Esophagus muscularis mucosa (tissue), 4 donors: ENCODE measurements at places on chromosomes 4 and X. TPM values are rescaled to one million over a fixed set of nuclear protein-coding genes. Genes with fewer than 3 reads are reported as not detected.

- H3K27ac ChIP-seq, result no peak overlapping the region
- H3K4me1 ChIP-seq, result no peaks in the 10 kb centered on the region
- no peak for DNase-seq
- H3K27me3 ChIP-seq, result no peaks in the 10 kb centered on the region
- H3K4me3 ChIP-seq, result no peak overlapping the region
Observed at GRCh38 chr4:24042094-24042493, 152.2 kb upstream of the PPARGC1A start.

- no peak overlapping the region for H3K4me3 ChIP-seq
- H3K27ac ChIP-seq, result no peak overlapping the region
- no peaks in the 10 kb centered on the region for H3K27me3 ChIP-seq
- no peak for DNase-seq
Observed at GRCh38 chr4:150385606-150386005, 196.3 kb upstream of the MAB21L2 start.

The CFI gene
- total RNA-seq, result 10.6 TPM

- no peak overlapping the region for H3K4me3 ChIP-seq
- no peak for DNase-seq
- H3K27me3 ChIP-seq, result no peaks in the 10 kb centered on the region
- H3K4me1 ChIP-seq, result no peaks in the 10 kb centered on the region
- H3K27ac ChIP-seq, result no peak overlapping the region
- H3K36me3 ChIP-seq, result no peaks in the 10 kb centered on the region
Observed at GRCh38 chr4:92678292-92678691, 374.5 kb downstream of the GRID2 start.

DNA sequence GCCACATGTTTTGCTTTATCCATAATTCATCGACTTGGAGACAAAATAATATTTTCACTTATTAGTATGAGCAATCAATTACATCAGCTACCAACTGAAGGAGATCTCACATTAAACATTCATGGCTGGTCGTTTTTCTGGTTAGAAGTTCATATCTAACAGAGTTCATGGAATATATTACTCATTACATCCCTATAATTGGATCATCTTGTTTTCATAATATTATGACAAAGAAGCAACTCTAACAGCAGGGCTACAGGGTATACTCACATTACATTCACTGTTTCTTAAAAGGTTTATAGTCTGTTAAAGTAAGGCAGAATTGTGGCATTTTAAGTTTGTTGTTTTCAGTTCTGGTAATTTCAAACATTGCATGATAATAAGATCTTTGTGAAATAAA, 33.0 kb downstream of the GSTCD start:
- no peaks in the 10 kb centered on the region for H3K27me3 ChIP-seq
- peaks cover 10% of the 10 kb centered on the region for H3K36me3 ChIP-seq
- H3K27ac ChIP-seq, result no peak overlapping the region
- no peaks in the 10 kb centered on the region for H3K4me1 ChIP-seq

- no peak overlapping the region for H3K27ac ChIP-seq
- no peaks in the 10 kb centered on the region for H3K36me3 ChIP-seq
- no peak for DNase-seq
- no peaks in the 10 kb centered on the region for H3K27me3 ChIP-seq
- no peak overlapping the region for H3K4me3 ChIP-seq
Observed at GRCh38 chr4:6125103-6125651, 75.2 kb downstream of the JAKMIP1 start.

DNA sequence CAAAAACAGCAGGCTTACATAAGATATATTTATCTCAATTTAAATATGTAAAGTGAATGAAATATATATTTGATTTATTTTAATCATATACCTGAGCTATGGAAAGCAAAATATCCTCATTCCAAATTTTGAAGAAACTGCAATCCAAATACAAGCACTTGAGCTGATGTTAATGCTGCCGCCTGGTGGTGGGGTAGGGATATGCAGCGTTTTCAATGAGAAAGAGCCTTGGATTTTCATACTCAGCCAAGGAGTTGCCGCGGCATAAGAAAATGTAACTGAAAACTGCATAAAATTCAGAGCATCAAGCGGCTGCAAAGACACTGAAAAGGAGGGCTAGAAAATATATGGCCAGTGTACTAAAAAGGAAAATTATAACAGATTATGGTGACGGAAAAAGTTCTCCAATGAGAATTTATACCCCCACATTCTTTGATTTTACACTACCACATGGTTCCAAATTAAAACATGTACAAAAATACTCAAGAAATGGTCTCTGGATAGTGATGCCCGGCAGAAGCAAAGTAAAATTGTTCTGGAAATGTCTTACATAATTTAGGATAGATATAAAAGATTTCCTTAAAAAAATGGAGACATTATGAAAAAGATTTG, 660.3 kb upstream of the PITX2 start:
- H3K27ac ChIP-seq, result no peak overlapping the region
- no peak for DNase-seq
- no peak overlapping the region for H3K4me3 ChIP-seq
- no peaks in the 10 kb centered on the region for H3K36me3 ChIP-seq
- H3K27me3 ChIP-seq, result no peaks in the 10 kb centered on the region
- H3K4me1 ChIP-seq, result no peaks in the 10 kb centered on the region
